Mesangial cell (primary cell): ENCODE measurements at places on chromosomes 2 and 18. TPM values are rescaled to one million over a fixed set of nuclear protein-coding genes. Genes with fewer than 3 reads are reported as not detected.

Gene OR6B2
- not detected in 2 replicates for total RNA-seq

Gene LIPG
- 22.2 and 54.6 TPM in 2 replicates for total RNA-seq

Gene TCF7L1
- total RNA-seq, result 2.2 and 2.4 TPM in 2 replicates

Gene PROKR1
- not detected in 2 replicates for total RNA-seq

Gene SPHKAP
- total RNA-seq, result under 0.01 and 0.13 TPM in 2 replicates

Gene LAMA1
- total RNA-seq, result 14.3 and 17.5 TPM in 2 replicates

Gene MBD5
- 8.8 and 19.6 TPM in 2 replicates for total RNA-seq

Gene EGR4
- not detected in 2 replicates for total RNA-seq

Gene DPP4
- total RNA-seq, result 7.7 and 42.3 TPM in 2 replicates

Gene DSG4
- under 0.01 TPM in 1 of 2 replicates, not detected in the other for total RNA-seq

Gene LCT
- not detected in 2 replicates for total RNA-seq

Gene NEU2
- total RNA-seq, result not detected in 2 replicates

Gene CRYGC
- not detected in 2 replicates for total RNA-seq

Gene ELOA2
- total RNA-seq, result not detected in 2 replicates

Gene CIDEA
- total RNA-seq, result 1.3 TPM in 1 of 2 replicates, not detected in the other

Gene MAPRE3
- 1.3 and 2.0 TPM in 2 replicates for total RNA-seq

Gene SERPINB13
- not detected in 2 replicates for total RNA-seq

Gene YWHAQ
- total RNA-seq, result 228 and 327 TPM in 2 replicates

Gene C2orf81
- total RNA-seq, result 2.4 and 4.9 TPM in 2 replicates

Gene RAB6C
- total RNA-seq, result not detected in 2 replicates

Gene MAP2
- 18.4 and 31.8 TPM in 2 replicates for total RNA-seq

Gene CAPN14
- total RNA-seq, result 0.13 TPM in 1 of 2 replicates, not detected in the other

Gene CMPK2
- 1.1 and 1.5 TPM in 2 replicates for total RNA-seq

Gene ALPP
- total RNA-seq, result not detected in 2 replicates

Gene ZAP70
- total RNA-seq, result 0.25 TPM in 1 of 2 replicates, not detected in the other

Gene VAMP5
- 43.7 and 52.6 TPM in 2 replicates for total RNA-seq

Gene MBP
- total RNA-seq, result 8.8 and 17.1 TPM in 2 replicates

Gene KANSL3
- 21.3 and 33.5 TPM in 2 replicates for total RNA-seq

Gene CDKL4
- 0.25 TPM in 1 of 2 replicates, not detected in the other for total RNA-seq

Gene UGT1A3
- total RNA-seq, result not detected in 2 replicates

Gene HES6
- total RNA-seq, result 15.8 and 17.4 TPM in 2 replicates

Gene PRSS56
- not detected in 2 replicates for total RNA-seq

Gene FAM228B
- total RNA-seq, result 2.6 and 11.5 TPM in 2 replicates

Gene DDX1
- total RNA-seq, result 29.2 and 47.9 TPM in 2 replicates

Gene GPAT2
- under 0.01 and 2.9 TPM in 2 replicates for total RNA-seq

Gene OBSL1
- 55.2 and 101 TPM in 2 replicates for total RNA-seq

Gene G6PC2
- not detected in 2 replicates for total RNA-seq

Gene TWIST2
- 6.3 and 12.7 TPM in 2 replicates for total RNA-seq

Gene THSD7B
- 0.13 TPM in 1 of 2 replicates, not detected in the other for total RNA-seq

Gene FAM161A
- 0.63 and 1.5 TPM in 2 replicates for total RNA-seq

Gene RIT2
- total RNA-seq, result not detected in 2 replicates

Gene LINC00305
- not detected in 2 replicates for total RNA-seq

Gene CCDC74B
- 8.8 and 23.8 TPM in 2 replicates for total RNA-seq

Gene ABCG8
- total RNA-seq, result not detected in 2 replicates

Gene HRH4
- not detected in 2 replicates for total RNA-seq

Gene ABCG5
- total RNA-seq, result not detected in 2 replicates

Gene EDAR
- 0.16 and 0.51 TPM in 2 replicates for total RNA-seq

Gene PLEKHA3
- 4.6 and 4.8 TPM in 2 replicates for total RNA-seq

Gene KCNK3
- total RNA-seq, result 0.49 and 1.4 TPM in 2 replicates

Gene RESP18
- not detected in 2 replicates for total RNA-seq

Gene RAMP1
- 6.4 and 27.3 TPM in 2 replicates for total RNA-seq

Gene TMEM200C
- total RNA-seq, result 0.16 and 1.0 TPM in 2 replicates

Gene ANKRD30BL
- 0.13 TPM in 1 of 2 replicates, not detected in the other for total RNA-seq

Gene B3GNT2
- total RNA-seq, result 7.1 and 11.7 TPM in 2 replicates

Gene TRMT61B
- 6.8 and 12.7 TPM in 2 replicates for total RNA-seq
